ENCODE measurements at places on chromosomes 12 and 14. TPM values are rescaled to one million over a fixed set of nuclear protein-coding genes. Genes with fewer than 3 reads are reported as not detected.

TAS2R9 gene
- total RNA-seq = not detected

GALNT16 gene
- 0.32 TPM for total RNA-seq

GRCh38 chr12:113207613-113208040 is 13.6 kb upstream of the TPCN1 start:
- no peak for DNase-seq

DNA sequence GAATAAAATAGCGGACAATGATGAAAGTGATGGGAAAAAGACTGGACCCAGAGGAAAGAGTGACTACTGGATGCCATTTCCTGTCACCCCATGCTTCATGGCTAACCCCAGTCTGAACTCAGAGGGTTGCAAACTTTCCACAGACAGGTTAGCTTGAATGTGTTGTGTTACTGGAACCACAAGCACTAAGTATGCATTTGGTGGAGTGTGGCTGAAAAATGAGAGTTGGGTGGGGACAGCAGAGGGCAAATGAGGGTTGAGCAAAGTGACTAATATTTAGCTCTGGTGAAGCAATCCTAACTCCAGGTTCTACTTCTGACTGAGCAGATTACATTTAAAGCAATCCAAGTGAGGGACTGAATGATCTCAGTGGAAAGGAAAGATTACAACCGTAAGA is 1.6 kb downstream of the SLC16A7 start:
- peak; percentile 18 for DNase-seq

PRPH gene
- 6.7 TPM for total RNA-seq

DNA sequence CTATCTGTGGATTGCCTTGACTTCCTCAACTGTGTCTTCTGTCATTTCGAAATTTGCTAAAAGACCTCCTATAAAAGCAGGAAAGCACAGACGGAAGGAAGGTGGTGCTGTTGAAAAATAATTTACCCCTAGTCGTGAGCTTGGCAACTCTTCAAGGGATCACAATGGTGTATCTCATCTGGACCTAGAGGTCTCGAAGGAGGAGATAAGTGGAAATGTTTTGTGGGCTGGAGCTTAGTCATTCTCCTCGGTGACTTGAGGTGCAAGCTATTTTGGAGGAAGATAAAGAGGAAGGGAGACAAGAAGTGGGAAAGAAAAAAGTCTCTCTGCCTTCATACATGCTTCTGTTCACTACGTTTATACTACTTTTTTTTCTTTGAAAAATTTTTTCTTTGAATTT is 89.9 kb downstream of the FLRT2 start:
- no peak for DNase-seq

- no peak for DNase-seq
Measured at GRCh38 chr14:98296895-98297294, 975.1 kb downstream of the BCL11B start.

LRRK2 gene
- total RNA-seq = 0.20 TPM

GRCh38 chr12:105672121-105672975 is 341.9 kb downstream of the C12orf75 start:
- no peak for DNase-seq

DNA sequence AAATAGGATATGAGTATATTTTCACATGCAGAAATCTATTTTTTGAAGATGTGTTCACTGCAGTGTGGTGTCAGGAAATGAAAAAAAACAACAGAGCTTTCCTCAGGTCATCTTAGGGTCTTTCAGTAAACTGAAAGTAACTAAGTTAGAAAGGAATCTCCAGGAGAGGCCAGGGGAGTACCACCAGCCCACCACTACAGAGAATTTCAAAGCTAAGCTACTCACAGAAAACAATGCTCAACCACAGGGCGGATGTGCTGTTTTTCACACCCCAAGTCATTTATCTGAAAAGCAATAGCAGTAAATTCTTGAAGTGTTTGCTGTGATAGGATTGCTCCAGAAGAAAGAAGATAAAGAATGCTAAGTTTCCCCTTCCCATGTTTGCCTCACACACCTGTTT is 79.0 kb downstream of the IFNG start:
- no peak for DNase-seq

- DNase-seq = no peak
Measured at GRCh38 chr14:50340963-50341362, 28.8 kb downstream of the DMAC2L start.

DNA sequence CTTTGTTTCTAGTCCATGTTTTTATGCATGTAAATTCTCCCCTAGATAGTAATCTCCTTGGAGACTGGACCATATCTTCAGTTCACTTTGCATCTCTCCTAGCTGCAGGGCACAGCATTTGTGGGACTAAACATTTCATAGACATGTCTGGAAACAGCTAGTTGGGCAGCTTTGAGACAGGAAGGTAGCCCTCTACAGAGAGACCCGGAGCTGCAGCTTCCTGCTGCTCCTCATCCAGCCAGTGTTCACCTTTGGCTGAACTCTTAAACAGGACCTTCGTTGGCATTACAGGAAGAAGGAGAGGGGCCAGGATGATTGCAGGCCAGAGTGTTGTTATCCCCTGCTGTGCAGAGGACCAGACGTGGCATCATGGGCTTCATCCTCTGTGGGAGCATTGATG is 52.9 kb downstream of the GNS start:
- DNase-seq = no peak

- no peak for DNase-seq
Measured at GRCh38 chr12:51817027-51817953, 31.2 kb downstream of the FIGNL2 start.

- no peak for DNase-seq
Measured at GRCh38 chr14:74514471-74514941, 20.9 kb downstream of the ISCA2 start.
